Gastroesophageal sphincter (tissue), 4 donors: ENCODE measurements at places on chromosomes 5 and 9. TPM values are rescaled to one million over a fixed set of nuclear protein-coding genes. Genes with fewer than 3 reads are reported as not detected.

NOP16 gene
- 12.5 TPM for total RNA-seq

DNA sequence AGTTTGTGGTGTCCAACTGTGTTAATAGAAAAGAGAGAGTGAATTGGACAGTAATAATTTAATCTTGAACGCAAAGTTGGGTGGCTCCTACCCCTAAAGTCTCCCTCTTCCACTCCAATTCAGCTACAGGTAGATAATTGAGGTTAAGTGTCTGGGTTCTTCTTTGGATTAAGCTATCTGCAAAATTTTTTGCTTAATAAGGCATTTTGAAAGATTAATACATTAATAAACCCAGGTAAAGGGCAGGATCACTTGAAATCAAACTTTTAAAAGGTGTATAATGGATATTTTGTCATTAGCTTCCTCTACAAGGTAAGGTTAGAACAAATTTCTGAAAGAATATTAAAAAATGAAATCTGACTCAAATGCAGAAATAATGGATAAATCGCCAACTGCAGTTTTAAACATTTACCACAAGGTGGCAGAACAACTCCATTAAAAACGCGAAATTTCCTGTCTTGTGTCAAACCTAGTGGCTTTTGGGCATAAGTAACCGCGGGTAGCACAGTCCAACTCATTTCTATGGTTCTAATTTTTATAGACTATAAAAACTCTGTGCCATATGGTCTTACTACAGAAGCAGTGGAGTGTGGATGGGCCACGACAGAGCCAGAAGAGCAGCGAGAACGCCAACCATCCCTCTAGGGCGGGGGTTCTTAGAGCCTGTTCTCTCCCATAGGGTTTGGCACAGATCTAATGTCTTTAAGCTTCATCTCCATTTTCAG lies 276.5 kb downstream of the ARHGEF28 start:
- ATAC-seq = no peak

- ATAC-seq = peak; percentile 41
Observed at GRCh38 chr5:171907725-171908343, 98.6 kb downstream of the FBXW11 start.

STK32A gene
- total RNA-seq = 0.77 TPM

DNA sequence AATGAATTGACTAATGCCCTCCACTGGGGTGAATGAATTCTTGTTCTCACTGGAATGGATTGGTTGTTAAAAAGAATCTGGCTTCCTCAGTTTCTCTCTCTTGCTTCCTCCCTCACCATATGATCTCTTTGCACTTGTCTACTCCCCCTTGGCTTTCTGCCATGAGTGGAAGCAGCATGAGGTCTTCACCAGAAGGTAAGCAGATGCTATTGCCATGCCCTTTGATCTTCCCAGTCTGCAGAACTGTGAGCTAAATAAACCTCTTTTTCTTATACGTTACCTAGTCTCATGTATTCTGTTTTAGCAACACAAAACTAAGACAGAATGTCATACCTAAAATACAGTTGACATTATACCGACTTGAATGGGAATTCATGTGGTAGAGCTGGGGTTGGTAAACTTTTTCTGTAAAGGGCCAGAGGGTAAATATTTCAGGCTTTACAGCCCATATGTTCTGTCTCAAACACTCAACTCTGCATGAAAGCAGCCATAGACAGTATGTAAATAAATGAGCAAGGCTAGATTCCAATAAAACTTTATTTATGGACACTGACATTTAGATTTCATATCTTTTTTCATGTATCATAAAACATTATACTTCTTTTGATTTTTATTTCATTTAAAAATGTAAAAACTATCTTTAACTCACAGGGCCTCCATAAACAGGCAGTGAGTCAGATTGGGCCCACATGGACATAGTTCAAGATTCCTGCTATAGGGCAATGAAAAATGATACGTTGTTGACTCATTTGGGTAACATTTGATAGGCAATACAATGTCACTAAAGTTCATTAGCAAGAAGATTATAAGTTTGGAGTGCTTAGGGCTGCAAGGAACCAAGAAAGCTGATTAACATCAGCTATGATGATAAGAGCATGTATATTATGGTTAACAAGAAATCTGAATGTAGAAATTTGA lies 79.4 kb upstream of the TLE4 start:
- no peak for ATAC-seq

LEAP2 gene
- 0.27 TPM for total RNA-seq

DNA sequence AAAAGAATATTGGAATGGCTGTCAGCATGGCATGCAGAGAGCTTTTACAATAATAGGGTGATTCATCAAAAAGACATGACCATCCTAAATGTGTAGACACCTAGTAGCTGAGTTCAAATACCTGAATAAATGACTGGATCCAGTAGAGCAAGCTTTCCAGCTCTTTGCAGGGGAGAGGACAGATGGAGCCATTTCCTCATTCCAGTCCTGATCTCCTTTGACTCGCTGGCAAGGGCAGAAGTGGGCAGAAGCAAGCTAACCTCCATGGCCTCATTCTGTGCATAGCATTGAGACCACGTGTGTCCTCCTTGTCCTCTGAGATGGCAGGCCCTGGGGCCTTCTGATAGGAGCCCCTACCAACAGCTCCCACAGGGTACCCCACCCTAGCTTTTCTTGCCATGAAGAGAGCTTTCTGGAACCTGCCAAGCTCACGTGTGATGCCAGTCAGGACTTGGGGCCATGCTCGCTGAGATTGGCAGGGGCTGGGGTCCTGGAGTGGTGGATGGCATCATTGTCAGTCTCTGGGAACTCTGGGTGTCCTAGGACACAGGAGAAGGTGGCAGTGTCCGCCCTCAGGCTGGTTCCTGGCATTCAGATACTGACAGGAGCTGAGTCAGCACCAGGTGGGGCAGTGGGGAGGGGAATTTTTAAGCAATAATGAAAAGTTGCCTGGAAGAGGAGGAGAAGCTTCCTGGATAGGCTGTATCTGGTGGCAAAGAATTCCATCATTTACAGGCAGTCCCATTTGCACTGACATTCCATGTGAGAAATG lies 33.6 kb downstream of the WWC1 start:
- ATAC-seq = no peak

DNA sequence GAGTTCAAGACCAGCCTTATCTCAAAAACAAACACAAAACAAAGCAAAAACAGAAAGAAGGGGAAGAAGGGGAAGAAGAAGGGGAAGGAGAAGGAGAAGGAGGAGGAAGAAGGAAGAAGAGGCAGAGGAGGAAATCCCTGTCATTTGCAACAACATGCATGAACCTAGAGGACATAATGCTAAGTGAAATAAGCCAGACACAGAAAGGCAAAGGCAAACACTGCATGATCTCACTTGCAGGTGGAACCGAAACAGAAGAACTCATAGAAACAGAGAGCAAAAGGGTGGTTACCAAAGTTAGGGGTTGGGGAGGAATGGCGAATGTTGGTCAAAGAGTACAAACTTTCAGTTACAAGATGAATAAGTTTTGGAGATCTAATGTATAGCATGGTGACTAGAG lies 135.4 kb downstream of the UGCG start:
- ATAC-seq = no peak

DNA sequence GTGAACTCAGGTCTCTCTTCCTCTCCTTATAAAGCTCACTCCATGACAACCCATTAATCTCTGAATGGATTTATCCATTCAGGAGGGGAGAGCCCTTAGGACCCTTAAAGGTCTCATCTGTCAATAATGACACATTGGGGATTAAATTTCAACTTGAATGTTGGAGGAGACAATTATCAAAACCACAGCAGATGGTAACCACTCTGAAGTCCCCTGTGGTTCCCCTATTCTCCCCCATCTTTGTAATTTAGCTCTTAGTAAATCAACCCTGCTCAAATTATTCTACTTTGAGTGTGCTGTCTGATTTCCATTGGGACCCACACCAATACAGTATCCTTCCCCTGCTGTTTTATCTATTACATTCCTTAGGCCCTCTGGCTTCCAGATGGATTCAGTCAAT lies 72.0 kb upstream of the RAI14 start:
- no peak for ATAC-seq

DNA sequence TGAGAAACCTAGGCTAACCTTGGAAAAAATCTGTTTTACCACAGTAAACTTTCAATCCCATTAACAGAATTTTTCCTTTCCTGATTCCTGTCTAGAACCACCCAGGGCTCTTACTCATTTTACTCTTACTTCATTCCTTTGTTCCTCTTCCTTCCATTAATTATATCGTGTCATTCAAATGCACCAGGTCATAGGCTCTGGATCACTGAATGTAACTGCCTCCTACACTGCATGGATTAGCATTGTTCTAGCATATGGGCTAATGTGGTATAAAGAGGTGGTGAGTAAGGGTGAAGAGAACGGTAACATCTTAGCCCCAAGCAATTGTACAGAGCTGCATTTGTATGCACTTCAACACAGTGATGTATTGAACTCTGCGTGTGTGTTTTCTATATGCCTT lies 49.5 kb upstream of the SPINK5 start:
- no peak for ATAC-seq

- ATAC-seq = no peak
Observed at GRCh38 chr9:123418506-123418905, 62.5 kb downstream of the CRB2 start.

- no peak for ATAC-seq
Observed at GRCh38 chr5:146836226-146836842, 42.2 kb downstream of the PPP2R2B start.

DNA sequence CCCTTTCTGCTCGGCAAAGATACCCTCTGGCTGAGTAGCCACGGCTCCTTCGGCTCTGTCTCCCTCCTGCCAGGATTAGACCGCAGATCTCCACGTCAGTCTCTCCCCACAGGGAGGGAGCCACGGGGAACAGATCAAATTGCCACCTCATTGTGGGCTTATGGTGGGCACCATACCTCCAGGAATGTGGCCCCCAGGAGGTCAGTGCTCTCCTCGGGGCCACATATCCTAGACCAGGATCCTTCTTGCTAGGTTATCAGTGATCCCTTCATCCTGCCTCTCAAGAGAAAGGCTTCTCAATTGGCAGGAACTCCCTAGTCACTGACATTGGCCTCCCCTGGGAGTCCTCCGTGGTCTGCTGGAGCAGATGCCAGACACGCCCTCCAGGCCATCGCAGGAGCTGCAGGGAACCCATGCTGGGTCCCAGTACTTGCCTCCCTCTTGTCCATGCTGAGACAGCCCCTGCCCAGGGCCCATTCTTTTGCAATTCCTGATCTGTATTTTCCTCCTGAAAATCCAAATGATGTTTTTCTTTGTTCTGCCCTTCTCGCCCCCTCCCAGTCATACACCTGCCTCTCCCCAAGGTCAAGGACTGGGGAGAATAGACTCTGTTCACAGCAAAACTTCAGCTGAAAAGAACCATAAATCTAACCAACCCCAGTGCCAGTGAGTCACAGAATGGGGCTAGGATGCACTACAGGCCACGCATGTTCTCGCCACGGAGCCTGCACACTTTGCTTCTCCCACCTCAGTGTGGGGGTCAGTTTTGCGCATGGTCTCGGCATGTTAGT lies 31.6 kb upstream of the ENHO start:
- ATAC-seq = no peak

GRCh38 chr5:133059621-133060020 lies 7.8 kb downstream of the HSPA4 start:
- no peak for ATAC-seq

SV2C gene
- 0.67 TPM for total RNA-seq

DNA sequence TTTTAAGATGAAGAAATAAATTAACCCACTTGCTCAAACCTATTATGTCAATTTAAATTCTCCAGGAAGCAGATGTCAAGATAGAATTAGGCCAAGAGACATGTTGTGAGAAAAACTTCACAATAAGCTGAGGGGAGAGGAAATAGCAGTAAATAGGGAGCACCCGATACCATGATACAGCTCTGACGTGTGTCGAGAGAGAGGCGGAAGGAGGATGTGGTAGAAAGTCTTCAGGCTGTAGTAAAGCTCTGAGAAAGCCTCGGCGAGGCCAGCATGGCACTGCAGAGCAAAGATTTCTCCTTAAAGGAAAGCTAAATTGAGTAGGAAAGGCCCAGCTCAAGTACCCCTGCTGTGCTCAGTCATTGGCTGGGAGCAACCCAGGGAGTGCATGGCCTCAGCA lies 6.0 kb upstream of the PUM3 start:
- no peak for ATAC-seq

DNA sequence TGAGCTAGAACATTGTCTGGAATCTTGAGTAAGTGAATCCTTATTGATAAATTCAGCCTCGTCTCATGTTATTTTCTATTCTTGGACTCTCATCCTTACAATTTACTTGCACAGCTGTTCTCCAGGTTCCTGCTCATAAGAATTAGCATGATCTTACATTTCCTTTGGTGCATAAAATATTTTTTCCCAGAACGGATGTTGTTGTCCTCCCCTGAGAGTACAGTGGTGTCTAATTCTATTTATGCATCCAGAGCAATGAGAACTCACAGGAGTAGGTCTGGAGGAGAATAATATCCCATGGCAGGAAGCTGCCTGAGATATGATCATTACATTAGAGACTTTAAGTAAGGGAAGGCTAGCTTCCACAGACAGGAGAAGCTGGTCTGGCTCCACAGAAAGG lies 178.4 kb upstream of the MAST4 start:
- ATAC-seq = no peak

GRCh38 chr9:98954244-98954610 lies 10.5 kb downstream of the COL15A1 start:
- no peak for ATAC-seq

IL3 gene
- not detected for total RNA-seq

- peak; percentile 90 for ATAC-seq
Observed at GRCh38 chr9:127144670-127145445, 22.4 kb upstream of the ANGPTL2 start.

- no peak for ATAC-seq
Observed at GRCh38 chr5:53001541-53001940, 12.4 kb downstream of the ITGA2 start.

DNA sequence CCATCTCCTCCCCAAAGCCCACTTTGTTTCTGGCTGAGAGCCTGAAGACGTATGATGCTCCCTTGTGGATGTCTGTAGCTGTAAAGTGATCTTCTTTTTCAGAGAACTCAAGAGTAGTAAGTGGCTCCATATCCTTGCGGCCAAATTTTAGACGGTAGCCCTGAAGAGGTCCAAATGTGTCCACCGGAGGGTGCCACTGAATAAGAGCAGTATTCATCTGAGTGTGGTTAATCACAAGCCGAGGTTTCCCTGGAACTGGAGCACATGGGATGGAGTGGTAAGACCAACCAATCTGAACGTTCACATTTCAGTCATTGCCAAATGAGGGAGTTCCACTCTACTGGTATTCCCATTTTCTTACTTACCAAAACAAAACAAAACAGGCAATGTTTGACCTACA lies 686.5 kb upstream of the DMAC1 start:
- ATAC-seq = no peak

SEMA5A gene
- 4.7 TPM for total RNA-seq

DNA sequence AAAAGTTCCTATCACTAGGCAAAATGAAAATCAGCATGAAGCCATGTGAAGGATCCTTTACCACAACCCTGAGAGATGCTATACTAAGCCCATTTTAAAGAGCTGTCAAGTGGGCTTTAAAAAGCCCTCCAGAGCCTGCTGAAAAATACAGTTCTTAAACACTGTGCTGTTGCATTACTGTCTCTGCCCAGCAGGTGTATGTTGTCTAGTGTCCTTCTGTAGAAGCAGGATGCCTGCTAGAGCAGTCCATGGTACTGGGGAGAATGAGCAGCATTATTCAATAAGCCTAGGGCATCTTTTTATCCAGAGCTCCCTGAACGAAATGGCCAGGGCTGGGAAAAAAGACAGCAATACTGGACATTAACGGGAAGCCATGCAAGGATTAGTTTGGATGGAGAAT lies 126.2 kb upstream of the PLCXD3 start:
- no peak for ATAC-seq
